ENCODE measurements at places on chromosomes 6 and 20.

- no peak for DNase-seq
Observed at GRCh38 chr6:163559661-163560060, 145.1 kb downstream of the QKI start.

- DNase-seq = no peak
Observed at GRCh38 chr6:167013067-167013466, 13.9 kb downstream of the CEP43 start.

- no peak for DNase-seq
Observed at GRCh38 chr20:61464307-61465303, 212.5 kb downstream of the CDH4 start.

DNA sequence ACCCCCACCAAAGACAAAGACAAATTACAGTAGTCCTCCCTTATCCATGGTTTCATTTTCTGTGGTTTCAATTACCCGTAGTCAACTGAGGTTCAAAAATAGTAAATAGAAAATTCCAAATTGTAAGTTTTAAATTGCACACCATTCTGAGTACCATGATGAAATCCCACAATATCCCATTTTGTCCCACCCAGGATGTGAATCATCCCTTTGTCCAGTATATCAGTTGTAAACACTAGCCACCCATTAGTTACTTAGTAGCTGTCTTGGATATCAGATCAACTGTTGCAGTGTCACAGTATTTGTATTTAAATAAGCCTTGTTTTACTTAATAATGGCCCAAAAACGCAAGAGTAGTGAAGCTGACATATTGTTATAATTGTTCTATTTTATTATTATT, 364.0 kb upstream of the ARID1B start:
- peak; percentile 68 for DNase-seq

- no peak for DNase-seq
Observed at GRCh38 chr20:35560105-35560511, 18.2 kb downstream of the ERGIC3 start.

GRCh38 chr6:130222775-130223174, at the start of gene SAMD3:
Gene SAMD3, minus strand, starts transcription at chr6:130222951. Its CDS starts 7,678 bp downstream, at chr6:130215273.
- no peak for DNase-seq

DNA sequence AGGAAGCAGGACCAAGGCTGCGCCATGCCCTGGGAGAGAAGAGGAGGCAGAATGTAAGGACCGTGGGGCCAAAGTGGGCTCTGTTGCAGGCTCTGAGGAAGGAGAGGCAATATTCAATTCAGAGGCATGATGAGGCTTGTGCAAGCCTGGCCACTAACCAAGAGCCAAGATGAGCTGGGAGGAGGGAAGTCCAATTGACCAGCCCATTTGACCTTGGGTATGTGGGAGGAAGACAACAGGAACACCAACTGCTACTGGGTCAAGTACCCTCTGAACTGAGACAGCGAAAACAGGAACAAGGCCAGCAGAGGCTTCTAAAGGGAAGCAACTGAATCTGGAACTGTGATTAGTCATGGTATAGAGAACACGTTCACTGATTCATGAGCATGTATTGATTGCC, 779.6 kb downstream of the MAFB start:
- no peak for DNase-seq

DNA sequence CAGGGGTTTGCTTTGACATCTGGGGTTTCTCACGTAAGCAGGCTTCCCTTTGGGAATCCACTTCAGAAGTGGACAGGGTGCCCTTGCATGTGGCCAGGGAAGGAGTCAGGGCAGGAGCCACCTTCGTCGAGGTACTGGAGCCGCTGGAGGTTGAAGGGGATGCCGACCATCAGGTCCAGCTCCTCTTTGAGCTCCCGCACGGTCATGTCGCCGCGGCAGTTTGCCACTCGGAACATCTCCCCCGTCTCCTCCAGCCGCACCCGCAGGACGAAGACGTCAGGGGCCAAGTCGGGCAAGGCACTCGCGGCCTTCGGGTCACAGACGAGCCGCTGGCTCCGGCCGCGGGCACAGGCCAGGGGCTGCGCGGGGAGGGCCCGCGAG, 360 bp downstream of the ANKRD60 start:
- DNase-seq = no peak

Data from RPMI7951 (cell line).